ENCODE measurements at places on chromosomes 2 and 18. TPM values are rescaled to one million over a fixed set of nuclear protein-coding genes. Genes with fewer than 3 reads are reported as not detected.

The PLGLB1 gene
- total RNA-seq = 4.5 TPM

- no peak for DNase-seq
These were observed 85.5 kb upstream of the CYP26B1 start for GRCh38 chr2:72233211-72233610.

DNA sequence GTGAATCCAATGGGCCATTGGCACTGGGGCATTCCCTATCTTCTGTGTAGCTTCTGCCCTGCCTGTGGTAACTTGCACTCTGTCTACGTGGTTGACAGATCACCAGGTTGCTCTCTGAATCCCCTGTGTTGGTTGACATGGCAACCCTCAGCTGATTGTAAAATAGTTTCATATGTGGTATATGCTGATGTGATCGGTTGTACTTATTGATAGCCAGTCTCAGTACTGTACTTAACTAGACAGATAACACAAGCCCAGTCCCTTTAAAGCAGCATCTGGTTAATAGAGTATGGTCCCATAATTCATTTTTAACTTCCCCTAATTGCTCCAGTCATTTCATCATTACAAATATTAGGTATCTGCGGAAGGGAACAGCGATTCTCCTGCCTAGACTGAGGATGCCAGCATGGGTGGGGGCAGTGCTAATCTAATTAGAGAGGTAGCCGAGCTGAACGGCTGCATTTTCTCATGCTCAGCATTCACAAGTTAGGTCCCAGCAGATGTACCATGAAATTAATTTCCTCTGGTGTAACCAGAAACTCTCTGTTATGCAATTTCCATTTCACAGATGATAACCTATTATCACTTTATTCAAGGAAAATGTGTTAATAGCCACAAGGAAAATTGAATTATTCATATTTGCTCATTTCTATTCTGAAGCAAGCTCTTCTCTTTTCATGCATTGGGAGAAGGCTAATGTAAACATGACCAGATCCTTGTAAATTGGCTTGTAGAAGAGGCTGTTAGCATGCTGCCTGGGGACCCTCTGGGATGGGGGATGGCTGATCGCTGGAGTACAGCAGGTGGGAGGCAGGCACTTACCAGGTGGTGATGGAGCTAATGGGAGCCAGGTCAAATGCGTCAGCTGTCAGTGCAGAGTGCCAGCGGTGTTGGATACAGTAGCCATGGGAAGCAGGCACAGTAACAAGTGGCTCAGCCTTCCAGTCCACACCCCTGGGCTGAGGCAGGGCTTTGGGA, 608.3 kb downstream of the GALR1 start:
- no peak for DNase-seq

The SKOR2 gene
- total RNA-seq = not detected

GRCh38 chr2:17166506-17166905, 351.7 kb downstream of the RAD51AP2 start:
- DNase-seq = peak; percentile 30

DNA sequence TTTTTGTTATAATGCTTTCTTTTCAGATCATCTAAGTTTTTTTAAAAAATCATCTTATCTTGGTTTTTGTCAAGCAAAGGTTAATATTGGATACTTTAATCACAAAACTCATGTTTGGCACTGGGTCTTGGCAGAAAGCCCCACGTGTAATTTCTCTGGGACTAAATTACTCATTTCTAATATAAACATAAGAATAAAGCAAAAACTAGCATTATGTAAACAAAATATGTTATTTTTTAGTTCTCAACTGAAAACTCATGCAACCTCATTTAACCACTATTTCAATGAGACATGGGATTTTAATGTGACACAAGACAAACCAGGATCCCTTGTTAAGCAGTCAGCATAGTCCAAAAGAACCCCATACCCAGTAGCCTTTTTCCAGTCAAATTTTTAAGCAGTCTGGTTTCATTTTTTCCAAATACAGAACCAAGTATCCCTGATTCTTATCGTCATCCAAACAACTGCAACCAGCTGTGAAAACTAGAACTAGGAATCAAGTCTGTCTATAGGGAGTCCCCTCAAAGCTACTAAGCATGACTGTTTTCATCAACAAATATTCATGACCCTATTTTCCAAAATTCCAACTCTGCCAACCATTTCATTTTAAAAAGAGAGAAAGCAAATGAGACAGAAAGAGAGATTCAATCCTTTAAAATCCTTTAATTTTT, 27.1 kb downstream of the PID1 start:
- no peak for DNase-seq

DNA sequence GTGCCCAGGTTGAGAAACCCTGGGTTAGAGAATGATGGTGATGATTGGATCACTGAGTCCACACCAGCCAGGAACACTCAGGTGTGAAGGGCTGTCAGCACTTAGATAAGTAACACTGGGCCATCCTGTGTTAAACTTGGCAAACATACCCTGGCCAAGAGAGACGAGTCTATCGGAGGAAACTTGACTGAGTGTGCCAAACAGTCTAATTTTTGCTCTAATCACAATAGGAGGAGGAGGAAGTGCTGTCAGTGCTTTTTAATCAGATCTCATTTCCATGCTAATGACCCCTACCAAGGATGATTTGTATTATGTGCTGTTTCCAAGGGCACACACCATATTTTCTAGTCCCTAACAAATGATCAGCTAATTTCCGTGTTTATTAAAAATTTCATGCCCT, 63.8 kb upstream of the SEC11C start:
- no peak for DNase-seq

DNA sequence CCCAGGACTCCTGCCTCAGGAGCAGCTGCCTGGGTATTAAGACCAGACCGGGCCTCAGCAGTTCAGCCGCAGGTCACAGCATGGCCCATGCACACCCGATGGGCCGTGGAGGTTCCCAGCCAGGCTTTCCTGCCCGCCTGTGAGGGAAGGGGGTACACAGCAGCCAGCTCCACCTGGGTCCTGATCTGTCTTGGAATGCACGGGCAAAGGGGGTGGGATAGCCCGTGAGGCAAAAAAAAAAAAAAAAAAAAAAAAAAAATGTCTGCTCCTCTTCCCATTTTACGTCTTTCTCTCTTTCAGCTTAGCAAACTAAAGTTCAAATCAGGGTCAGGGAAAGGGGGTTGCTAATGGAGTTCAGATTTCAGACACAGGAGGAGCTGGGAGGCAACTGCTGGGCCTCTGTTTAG, 385.2 kb downstream of the TNS1 start:
- DNase-seq = no peak

GRCh38 chr18:48408727-48409590, at the start of gene ZBTB7C:
Gene ZBTB7C, minus strand, starts transcription at chr18:48409383.
- no peak for DNase-seq

DNA sequence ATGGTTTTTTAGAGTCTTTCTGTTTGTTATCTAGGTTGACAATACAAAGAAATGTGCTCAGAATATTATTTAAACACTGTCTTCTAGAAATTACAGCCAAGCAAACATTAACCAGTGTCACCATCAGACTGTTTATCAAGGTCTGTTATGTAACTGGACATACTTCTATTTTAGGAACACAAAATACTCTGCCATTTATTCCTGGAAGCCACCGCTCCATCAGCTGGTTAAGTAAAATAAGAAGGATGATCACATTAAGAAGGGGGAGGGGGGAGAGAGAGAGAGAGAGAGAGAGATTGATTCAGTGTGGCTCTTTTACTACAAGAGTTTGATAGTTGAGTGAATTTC, 47.9 kb downstream of the MBP start:
- DNase-seq = no peak

GRCh38 chr2:147520817-147521216, 324.0 kb upstream of the ACVR2A start:
- DNase-seq = no peak

The CTLA4 gene
- total RNA-seq = not detected

The ABCB11 gene
- total RNA-seq = not detected

- DNase-seq = peak; percentile 68
These were observed 157.5 kb upstream of the SESTD1 start for GRCh38 chr2:179422037-179422643.

The NEU2 gene
- not detected for total RNA-seq

GRCh38 chr2:138293549-138293948, 208.0 kb upstream of the SPOPL start:
- DNase-seq = no peak

- DNase-seq = peak; percentile 26
These were observed 57.5 kb downstream of the ZRANB3 start for GRCh38 chr2:135473567-135473966.

The ERICH2 gene
- not detected for total RNA-seq

GRCh38 chr2:102420290-102420689, 2.7 kb upstream of the IL18RAP start:
- no peak for DNase-seq

GRCh38 chr2:60306267-60306861, 247.1 kb downstream of the BCL11A start:
- no peak for DNase-seq

The CD207 gene
- not detected for total RNA-seq

The ARHGAP25 gene
- 0.35 TPM for total RNA-seq

DNA sequence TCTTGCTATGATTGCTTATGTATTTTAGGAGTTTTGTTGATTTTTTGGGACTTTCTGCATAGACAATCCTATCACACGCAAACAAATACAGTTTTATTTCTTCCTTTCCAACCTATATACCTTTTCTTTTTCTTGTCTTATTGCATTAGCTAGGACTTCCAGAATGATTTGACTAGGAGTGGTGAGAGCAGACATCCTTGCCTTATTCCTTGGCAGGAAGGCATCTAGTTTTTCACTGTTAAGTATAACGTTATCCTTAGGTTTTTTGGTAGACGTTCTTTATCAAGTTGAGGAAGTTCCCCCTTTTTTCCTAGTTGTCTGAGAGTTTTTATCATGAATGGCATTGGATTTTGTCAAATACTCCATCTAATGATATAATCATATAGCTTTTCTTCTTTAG, 25.8 kb downstream of the EHBP1 start:
- no peak for DNase-seq

DNA sequence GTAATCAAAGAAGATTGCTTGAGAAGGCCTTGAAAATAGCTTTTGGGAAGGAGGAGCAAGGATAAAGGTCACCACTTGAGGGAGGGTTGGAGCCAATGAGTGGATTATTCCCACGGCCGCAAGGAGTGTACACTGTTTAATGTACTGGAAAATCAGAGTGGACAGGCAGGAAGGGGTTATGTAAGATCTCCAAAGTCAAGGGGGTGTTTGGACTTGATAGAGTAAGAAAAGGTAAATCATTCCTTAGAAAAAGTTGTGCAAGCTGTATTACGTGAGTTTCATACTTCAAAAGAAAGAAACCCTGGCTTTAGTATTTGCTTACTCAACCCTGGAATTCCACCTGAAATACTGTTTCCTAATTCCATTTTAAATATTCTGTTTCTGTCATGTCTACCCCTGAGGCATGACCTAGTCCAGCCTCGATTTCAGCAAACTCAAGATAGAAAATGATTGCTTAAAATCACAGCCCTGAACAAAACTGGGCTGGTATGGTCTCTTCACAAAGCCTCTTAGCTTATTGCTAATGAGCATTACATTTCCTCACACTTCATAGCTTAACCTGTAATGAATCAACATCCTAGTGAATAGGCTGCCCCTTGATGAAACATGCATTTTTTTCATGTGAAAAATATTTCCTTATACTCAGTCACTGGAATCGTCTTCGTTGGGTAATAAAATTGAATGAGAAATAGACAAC, 1.1 kb downstream of the MREG start:
- peak; percentile 100 for DNase-seq

DNA sequence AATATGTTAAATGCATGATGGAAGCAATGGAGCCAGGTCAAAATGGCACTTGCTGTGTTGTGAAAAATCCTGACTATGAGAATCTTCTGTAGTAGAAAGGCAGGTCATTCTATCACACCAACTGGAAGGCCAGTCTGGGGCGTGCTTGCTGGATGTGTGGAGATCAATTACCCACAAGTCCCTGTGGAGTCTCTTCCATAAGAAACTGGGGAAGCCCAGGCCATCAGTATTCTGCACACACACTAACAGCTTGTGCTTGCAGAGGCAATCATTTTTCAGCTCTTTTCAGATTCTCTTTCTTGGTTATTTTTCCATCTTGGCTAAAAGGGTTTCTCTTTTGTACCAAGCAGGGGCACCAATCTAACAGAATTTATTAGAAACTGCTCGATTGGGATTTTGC, 190.8 kb downstream of the SLC8A1 start:
- DNase-seq = no peak

- no peak for DNase-seq
These were observed 97.0 kb upstream of the FN1 start for GRCh38 chr2:215532844-215533243.

The RUFY4 gene
- total RNA-seq = not detected

DNA sequence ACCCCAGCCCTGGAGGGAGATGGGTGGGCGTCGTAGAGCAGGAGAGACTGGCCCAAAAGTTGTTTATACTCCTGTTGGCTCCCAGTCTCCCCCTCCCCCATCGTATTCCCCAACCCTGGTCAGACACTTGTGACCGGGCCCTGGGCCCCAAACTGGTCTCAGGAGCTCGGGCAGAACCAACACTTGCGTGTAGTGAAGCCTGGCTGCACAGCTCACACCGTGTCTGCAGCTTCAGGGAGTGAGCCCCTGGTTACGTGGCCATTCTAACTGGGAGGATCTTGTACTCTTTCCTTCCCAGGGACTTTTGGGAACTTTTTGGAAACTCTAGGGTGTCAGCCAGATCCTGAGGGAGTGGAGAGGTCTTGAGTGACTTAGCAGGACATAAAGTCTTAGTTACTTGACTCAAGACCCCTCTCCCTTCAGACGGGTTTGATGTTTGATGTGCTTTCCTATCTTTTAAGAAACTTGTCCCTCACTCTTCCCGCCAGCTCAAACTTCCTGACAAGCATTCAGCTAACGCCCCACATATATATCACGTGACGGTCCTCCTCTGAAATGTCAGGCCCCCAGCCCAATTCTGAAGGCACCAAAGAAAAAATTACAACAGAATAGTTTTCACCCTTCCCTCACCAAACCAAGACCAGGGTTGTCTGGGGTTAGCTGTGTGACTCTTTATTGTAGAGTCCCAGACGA, 2.3 kb downstream of the PKDCC start:
- DNase-seq = no peak

- DNase-seq = no peak
These were observed 17.1 kb upstream of the CNDP1 start for GRCh38 chr18:74517236-74517630.

DNA sequence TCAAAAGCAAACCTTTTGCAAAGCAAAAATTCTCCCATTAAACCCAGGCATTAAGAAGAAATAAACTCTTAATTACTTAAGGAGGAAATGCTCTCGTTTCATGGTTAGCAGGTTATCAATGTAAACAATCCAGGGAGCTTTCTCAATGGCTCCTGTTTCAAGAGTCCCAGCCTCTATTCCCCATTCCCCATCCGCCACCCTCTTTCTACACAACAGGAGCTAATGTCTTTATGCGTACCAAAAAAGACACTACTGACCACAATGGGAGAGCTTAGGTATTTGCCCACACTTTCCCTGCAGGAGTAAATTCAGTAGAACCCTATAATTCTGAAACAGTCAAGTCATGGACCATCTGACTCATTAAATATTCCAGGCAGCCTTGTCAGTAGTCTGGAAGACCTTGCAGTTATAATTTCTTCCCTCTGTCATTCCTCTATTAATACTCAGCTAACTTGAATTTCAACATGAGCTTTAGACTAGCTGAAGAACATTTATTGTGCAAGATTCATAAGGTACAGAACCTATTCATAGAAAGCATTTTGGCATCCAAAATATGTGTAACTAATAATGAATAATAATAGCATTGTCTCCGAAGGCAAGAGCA, 48.6 kb downstream of the SLC8A1 start:
- peak; percentile 78 for DNase-seq

The PPP1R1C gene
- total RNA-seq = 1.9 TPM

Data from renal cortical epithelial cell (primary cell).